ENCODE measurements at places on chromosomes 7 and 10.

DNA sequence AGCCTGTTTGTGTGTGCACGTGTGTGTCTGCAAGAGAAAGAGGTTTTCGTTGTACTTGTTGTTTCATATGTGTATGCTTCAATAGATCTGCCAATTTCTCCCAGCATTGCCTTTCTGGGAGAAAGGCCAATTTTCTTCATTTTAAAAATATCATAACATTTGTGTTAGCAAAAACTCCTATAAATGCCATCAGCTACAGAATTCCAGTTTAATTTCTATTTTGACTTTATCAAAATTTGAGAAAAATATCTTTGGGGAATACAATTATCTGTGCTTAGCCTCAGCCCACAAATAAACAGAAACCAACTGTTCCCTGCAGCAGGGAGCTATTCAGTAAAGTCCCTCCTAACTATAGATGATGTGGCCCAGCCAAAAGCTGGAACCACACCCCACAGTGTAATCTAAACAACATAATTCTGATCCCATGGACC, 68.3 kb upstream of the MGMT start:
- no peak for DNase-seq

GRCh38 chr7:77824636-77825035, 26.1 kb downstream of the PHTF2 start:
- DNase-seq = no peak

DNA sequence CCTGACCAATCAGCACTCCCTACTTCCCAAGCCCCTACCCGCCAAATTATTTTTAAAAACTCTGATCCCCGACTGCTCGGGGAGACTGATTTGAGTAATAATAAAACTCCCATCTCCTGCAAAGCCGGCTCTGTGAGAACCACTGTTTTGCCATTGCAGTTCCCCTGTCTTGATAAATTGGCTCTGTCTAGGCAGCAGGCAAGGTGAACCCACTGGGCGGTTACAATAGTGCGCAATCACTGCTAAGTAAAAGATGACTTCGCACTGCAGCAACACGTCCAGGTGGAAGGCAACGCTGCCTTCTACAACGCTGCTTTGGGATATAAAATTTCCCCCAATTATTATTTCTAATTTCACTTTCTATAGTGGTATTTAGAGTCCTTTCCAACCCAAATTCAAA, 8.9 kb downstream of the SLC37A3 start:
- no peak for DNase-seq

- peak; percentile 31 for DNase-seq
These were observed 38.2 kb upstream of the SLC26A4 start for GRCh38 chr7:107622429-107622828.

- DNase-seq = no peak
These were observed 8.8 kb downstream of the PODXL start for GRCh38 chr7:131547589-131547988.

DNA sequence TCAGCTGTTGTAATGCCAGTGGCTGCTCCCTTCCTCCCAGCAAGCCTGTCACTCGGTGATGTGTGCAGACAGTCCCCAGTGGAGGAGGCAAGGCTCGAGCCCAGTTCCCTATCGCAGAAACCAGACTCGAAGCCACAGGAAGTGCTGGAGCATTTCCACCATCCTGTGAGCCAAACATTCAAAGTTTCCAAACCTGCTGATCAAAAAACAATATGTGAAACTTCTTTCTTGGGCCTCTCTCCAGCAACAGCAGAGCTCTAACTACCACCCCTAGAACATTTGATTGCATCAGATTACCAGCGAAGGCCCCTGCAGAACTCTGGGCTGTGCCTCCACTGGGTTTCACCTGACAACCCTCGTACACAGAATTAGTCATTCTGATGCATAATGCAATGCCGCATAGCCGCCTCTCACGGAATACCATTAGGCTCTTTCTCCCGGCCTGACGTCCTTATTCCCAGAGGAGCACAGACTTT, 94.0 kb downstream of the ELMO1 start:
- DNase-seq = no peak

- DNase-seq = no peak
These were observed 82.0 kb downstream of the FGFR2 start for GRCh38 chr10:121516093-121516865.

DNA sequence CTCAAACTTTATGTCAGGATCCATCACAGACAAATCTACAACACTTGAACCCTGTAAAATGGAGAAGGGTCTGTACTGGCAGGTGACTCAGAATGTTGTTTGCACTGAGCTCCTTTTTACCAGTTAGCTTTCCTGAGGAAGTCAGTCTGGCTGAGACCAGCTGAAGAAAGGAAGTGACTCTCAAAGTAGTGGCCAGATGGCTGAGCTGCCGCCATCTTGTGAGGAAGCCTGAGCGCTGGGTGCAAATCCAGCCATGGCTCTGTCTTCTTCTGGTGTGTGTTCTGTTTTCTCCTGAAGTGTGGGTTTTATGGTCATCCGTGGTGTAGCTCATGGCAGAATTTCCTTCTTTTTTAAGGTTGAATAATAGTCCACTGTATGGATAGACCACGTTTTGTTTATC, 25.5 kb upstream of the ECHDC3 start:
- no peak for DNase-seq

GRCh38 chr7:148276314-148277041, 314.1 kb upstream of the C7orf33 start:
- DNase-seq = no peak

- DNase-seq = no peak
These were observed 1.9 kb downstream of the PON1 start for GRCh38 chr7:95322396-95322795.

DNA sequence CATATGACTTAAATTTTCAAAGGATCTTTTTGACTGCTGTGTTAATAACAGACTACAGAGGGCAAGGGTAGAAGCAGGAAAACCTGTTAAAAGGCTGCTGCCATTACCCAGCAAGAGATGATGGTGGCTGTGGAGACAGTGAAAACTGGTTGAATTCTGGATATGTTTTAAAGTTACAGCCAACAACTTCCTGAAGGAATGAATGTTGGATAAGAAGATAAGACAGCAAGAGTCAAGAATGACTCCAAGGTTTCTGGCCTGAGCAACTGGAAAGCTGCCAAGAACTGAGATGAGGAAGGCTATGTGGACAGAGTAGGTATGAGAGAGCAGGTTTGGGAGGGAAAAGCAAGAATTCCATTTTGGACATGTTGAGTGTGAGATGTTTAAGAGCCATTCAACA, 19.1 kb downstream of the CNOT4 start:
- DNase-seq = peak; percentile 29

DNA sequence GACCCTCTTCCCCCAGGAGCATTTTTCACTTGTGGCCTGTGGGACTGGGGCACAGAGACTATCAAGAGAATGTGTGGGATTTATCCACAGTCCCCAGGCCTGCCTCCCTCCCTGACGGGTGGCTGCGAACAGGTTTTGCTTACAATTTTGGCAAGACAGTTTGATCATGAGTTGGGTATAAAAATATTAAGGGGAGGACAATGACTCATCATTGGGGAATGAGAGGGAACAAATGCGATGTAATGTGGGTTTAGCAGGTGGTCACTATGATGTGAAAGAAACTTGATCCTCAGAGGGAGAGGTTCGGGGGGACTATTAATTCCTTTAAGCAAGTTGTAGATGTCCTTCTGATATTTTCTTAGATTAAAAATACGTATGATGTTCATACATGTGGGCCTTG, 52.2 kb downstream of the EMX2 start:
- DNase-seq = no peak

DNA sequence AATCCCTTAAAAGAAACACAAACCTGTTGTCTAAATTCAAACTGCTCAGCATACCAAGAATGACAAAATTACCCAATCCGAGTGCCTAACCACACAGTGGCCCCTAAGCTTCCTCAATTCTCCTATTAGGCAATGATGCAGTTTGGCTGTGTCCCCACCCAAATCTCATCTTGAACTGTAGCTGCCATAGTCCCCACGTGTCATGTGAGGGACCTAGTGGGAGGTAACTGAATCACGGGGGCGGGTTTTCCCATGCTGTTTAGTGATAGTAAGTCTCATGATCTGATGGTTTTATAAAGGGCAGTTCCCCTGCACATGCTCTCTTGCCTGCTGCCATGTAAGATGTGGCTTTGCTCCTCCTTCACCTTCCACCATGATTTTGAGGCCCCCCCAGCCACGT, 21.9 kb downstream of the PSAP start:
- no peak for DNase-seq

GRCh38 chr7:32062150-32062549, 8.1 kb downstream of the PDE1C start:
- DNase-seq = peak; percentile 76

GRCh38 chr10:110410329-110411046, 87.2 kb upstream of the DUSP5 start:
- peak; percentile 99 for DNase-seq

DNA sequence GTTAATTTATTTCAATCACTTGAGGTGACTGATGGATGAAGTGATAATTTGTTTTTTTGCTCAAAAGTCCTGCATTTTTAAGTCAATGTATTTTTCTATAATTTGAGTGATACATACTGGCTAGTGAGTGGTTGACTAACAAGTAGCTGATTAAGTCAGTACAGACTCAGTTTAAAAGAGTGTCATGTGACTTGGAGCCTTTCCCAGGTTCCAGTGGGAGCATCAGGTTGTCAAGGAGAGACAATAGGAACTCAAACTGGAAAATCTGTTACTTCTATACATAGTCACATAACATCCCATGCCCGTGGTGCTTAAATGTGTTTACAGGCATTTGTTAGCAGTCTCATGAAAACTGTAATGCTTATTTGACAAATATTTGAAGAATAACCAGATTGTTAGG, 154.7 kb downstream of the ANK3 start:
- DNase-seq = no peak

DNA sequence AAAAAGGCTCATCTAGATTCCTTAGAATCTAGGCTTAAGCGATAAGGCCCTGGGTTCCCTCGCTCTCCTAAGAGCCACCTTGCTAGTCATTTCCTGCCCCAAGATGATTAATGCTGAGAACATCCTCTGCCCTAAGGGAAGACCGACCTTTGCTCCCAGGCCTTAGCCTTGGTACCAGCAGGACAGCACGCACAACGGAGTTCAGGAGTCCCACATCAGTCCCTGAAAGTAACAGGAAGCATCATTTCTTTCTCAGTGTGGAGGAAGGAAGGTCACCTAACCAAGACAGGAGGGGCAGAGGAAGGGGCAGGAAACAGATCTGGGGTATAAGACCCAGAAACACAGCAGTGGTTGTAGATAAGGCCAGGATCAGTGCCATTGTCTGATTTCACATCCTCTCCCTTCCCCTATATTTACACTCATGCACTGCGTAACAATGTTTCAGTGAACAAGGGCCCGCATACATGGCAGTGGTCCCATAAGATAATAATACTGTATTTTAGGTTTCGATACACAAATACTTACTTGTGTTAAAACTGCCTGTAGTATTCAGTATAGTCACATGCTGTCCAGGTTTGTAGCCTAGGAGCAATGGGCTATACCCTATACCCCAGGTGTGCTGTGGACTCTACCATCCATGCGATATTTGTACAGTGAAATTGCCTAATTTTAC, 8.1 kb upstream of the FAM107B start:
- DNase-seq = peak; percentile 86

GRCh38 chr7:88401009-88401623, 94.4 kb upstream of the STEAP4 start:
- DNase-seq = peak; percentile 41

DNA sequence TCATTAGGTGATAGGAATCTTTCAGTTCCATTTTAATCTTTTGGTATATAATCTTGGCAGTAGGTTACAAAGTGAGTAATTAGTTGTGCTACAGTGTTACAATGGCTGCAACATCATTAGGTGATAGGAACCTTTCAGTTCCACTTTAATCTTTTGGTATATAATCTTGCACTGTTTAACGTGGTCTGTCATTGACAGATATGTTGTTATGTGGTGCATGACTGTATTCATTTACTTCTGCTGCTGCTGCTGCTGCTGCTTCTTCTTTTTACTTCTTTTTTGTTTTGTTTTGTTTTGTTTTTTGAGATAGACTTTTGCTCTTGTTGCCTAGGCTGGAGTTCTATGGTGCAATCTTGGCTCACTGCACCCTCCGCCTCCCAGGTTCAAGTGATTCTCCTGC, 28.6 kb downstream of the ST7 start:
- DNase-seq = no peak

- peak; percentile 42 for DNase-seq
These were observed 77.3 kb downstream of the PARD3 start for GRCh38 chr10:34737772-34738169.

DNA sequence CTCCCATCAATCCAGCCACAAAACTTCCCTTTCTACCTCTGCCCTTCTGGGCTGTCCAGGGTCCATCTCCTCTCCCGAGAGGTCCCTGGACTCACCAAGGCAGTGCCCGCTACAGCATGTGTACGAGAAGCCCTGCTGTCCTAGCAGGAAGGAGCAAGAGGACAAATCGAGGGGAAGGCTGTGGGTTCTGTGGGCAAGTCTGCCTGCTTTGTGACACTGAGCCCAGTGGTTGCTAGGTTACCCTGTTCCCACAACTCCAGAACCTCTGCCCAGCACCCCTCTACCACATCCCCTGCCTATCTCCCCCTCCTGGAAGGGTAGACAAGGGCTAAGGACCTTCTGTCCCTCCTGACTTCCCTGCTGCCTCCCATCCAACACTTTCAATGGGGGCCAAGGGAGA, at the start of gene TBATA:
TSS of gene TBATA (minus strand) at position 188 of the 400 bp plus-strand sequence. CDS start 1,998 bp downstream, outside the sequence.
- DNase-seq = no peak

DNA sequence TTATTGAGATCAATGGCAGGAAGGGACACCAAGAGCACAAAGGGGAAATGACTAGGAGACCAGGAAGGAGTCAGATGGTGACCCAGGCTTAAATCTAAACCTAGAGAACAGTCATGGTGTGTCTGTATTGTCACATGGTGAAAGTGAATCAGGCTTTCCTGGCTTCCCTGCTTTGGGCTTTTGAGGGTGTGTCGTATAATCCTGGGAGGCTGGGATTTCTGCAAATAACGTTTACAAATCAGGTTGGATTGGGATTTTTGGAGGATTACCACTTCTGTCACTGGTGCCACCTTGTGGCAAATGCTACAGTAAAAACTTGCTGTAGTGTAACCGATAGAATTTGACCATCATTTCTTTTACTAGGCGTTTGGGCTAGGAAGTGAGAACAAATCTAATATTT, 502.6 kb downstream of the NRG3 start:
- DNase-seq = no peak

Measured in ACHN (cell line).